Stimulated activated CD8-positive, alpha-beta memory T cell treated with anti-CD3 and anti-CD28 coated beads, Interleukin-7, amount 100 ng/mL, for 1 hour (primary cell): ENCODE measurements at places on chromosomes 13 and 19.
A peak's percentile ranks its signal among the peaks of the same experiment; 100 is the strongest.

- no peak for DNase-seq
Observed at GRCh38 chr19:41928754-41929535, 696 bp upstream of the ERFL start.

DNA sequence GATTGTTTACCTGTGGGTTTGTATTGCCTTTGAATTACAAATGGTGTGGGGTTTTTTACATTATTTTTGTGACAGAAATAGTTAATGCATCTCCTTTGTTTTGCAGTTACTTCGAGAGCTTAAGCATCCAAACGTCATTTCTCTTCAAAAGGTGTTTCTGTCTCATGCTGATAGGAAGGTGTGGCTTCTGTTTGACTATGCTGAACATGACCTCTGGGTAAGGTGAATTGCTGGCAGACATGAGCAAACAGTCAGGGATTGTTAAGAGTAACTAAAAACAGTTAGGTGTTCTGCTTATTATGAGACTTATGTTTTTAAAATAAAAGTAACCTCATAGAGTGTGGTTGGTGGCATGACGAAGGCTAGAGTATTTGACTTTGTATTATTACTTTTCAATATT lies 95.0 kb downstream of the CDK8 start:
- DNase-seq: no peak

DNA sequence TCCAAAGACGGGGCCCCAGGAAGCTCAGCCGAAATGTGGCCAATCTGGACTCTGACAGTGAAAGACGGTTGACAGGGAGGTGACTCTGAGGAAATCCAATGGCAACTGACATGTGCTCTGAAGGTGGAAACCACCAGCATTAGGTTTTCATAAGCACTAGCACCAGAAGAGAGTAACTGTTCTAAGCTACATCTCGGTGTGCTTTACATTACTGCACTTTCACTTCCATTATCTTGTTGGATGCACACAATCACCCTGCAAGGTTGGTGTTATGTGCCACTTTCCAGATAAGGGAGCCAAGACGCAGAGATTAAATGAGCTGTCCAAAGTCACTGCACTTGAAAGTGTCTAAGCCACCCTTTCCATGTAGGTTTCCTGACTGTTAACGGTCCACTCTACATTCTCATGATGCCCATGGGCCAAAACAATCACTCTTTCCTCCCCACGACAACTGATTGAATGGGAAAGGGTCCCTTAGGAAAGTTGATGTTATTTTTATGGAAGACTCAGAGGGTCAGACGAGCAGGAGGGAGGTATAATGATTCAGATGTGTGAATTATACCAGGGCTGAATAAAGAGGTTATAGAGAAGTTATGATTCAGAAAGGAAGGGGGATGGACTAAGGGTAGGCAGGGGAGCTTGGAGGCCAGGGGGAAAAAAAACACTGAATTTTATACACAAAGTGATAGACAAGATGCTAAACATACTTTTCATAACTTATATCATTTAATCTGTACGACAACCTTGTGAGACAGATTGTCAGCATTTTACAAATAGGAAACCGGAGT lies 52.8 kb downstream of the RUBCNL start:
- no peak for DNase-seq

GRCh38 chr19:58364146-58364545 lies 1.6 kb upstream of the ZNF497 start:
- no peak for DNase-seq

DNA sequence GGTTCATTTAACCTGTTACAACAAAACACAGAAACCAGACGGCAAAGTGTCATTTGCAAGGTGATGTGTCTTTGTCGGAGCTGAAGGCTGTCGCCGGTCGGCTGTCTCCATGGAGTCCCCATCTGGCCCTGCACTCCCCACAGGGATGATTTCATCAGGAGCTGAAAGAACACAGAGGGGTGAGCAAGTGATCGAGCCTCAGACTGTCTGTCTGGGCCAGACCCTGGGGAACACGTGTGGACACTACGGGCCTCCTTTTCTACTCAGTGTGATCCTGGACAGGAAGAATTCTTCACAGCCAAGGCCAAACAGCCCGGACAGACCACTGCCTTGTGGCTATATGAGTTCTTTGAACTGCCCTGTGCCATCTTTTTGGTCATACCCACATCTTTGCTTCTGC lies 85.1 kb downstream of the RNASEH2B start:
- DNase-seq: no peak

DNA sequence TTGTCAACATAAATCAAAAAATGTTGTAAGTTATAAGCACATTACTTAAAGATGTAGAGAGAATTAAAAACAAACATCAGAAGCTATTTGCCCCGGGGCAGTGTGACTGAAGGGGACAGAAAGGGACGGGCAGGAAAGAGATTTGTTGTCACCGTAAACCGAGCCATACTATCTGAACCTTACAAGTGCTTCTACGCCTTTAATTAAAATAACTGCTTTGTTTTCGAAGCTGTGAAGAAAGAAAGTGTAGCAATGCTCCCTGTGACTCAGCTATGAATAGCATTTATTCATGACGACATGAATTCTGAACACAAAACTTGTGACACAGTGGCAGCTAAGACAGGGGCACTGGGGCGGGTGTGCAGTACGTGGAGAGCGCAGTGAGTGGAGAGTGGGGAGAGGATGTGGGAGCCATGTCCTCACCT lies 30.0 kb downstream of the ZNF787 start:
- DNase-seq: no peak

GRCh38 chr13:29999492-30000369 lies 149.3 kb upstream of the UBL3 start:
- no peak for DNase-seq

DNA sequence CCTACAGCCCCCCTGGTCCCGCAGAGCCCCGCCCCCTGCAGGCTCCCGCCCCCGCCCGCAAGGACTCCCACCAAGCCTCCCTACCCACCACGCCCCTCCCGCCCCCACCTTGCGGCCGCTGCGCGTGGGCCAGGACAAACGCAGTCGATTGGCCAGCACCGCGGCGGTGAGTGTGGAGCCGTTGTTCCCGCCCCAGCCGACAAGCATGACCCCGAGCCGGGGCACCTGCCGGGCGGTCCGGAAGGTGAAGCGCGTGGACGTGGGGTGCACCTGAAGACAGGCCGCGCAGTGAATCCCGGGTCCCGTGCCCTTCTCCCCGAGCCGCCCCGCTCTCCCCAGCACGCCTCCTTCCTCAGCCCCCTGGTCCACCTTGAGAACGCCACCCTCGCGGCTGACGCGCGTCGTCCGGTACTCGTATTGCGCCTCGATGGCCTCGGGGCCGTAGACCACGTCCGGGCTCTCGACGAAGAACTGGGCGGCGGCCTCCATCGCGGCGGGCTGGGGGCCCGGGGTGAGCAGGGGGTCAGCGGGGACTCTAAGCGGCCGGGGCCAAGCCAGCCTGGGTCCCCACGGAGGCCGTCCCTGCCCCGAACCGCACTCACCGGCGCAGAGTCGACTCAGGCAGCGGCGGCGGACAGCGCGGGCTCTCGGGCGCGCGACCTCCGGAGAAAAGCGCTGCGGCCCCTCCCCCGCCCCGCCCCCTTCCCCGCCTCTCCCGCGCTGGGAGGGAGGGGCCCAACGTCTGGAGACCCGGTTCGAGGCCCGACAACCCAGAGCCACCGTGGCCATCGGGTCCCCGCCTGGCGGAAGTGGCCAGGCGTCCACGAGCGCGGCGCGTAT lies at the start of gene ISYNA1:
Gene ISYNA1 (minus strand): TSS at position 643 of the 840 bp plus-strand sequence. CDS start 154 bp downstream, at position 489.
- peak; percentile 30 for DNase-seq

- DNase-seq: peak; percentile 83
Observed at GRCh38 chr19:19531951-19532805, 3.5 kb downstream of the YJEFN3 start.

DNA sequence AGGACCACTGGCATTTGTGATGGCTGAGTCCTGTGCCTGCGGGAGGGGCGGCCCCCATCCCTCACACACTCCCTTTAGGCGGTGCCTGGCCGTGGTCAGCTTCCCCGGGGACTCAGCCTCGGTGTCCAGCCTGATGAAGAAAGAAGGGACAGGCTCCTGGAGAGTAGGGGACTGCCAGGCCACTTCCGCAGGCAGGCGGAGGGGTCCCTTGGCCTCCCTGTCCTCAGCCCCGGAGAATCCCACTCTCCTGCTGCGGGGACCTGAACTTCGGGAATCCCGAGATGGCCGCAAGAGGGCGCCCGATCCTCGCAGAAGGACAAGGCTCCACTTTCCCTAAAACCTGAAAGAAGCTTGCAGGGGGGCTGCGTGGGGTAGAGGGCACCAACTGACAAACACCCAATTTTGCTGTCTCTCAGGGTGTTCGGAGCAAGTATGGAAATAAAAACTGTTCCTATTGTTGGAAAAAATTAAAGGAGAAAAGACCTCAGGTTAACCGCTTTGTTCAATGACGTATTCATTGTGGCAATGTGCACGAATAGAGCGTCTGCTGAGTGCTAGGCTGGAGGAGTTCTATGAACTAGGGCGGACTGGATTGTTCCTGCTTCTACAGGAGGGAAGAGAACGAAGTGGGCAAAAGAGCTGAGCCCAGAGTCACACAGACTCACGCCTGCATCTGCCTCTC lies 297.3 kb downstream of the ZNF536 start:
- no peak for DNase-seq

DNA sequence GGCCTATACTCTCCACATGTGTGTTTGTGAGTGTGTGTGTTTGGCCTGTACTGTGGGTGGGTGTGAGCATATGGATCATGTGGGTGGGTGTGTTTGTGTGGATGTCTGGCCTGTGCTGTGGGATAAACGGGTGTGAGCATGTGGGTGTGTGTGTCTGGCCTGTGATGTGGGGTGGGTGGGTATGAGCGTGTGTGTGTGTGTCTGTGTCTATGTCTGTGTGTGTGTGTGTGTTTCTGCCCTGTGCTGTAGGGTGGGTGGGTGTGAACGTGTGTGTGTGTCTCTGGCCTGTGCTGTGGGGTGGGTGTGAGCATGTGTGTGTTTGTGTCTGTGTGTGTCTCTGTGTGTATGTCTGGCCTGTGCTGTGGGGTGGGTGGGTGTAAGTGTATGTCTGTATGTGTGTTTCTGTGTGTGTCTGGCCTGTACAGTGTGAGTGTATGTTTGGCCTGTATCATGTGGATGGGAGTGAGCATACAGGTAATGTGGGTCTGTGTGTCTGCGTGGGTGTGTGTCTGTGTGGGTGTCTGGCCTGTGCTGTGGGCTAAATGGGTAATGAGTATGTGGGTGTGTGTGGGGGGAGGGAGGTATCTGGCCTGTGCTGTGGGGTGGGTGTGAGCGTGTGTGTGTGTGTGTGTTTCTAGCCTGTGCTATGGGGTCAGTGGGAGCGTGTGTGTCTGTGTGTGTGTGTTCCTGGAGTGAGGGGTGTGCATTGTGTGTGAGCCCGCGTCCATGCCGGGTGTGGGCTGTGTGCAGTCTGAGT lies 20.8 kb upstream of the KCTD15 start:
- no peak for DNase-seq

GRCh38 chr19:7986321-7987113 lies 18.9 kb downstream of the ELAVL1 start:
- DNase-seq: no peak

DNA sequence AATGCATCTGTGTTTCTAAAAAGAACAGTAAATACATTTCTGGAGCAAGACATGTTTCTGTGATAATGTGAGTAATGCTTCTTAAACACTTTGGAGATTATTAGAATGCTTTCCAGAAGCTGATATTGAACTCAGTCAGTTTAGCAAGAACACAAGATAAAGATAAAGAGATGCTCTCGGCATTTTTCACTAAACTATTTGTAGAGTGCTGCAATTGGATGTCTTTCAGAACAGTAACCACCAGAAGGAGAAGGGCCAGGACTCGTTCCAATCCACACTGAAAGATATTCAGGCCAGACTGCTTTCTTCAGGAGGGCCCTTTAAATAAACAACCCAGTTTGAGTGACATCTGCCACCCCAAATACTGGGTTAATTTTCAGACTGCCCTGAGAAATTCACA lies 456.0 kb downstream of the TBC1D4 start:
- no peak for DNase-seq

GRCh38 chr13:32098272-32098671 lies 66.7 kb downstream of the FRY start:
- no peak for DNase-seq

DNA sequence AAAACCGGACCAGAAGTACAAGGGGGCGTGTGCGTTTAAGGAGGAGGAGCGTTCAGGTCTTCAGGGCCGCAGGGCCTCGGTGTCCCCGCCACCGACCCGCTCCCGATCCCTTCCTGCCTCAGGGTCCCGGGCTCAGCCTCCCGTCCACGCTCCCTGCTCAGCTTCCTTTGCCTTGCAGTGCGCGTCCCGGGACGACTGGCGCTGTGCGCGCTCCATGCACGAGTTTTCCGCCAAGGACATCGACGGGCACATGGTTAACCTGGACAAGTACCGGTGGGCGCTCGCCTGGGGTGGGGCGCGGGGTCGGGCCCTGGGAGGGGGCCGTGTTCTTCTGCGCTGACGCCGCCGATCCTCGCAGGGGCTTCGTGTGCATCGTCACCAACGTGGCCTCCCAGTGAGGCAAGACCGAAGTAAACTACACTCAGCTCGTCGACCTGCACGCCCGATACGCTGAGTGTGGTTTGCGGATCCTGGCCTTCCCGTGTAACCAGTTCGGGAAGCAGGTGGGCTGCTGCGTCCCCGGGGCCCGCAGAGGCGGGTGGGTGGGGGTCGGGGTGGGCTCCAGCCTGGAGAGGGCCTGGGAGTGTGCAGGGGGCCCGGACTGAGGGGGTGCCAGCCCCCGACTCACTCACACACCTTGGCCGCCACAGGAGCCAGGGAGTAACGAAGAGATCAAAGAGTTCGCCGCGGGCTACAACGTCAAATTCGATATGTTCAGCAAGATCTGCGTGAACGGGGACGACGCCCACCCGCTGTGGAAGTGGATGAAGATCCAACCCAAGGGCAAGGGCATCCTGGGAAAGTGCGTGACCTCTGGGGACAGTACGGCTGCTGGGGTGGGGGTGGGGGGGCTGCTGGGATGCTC lies 1.4 kb downstream of the GPX4 start:
- no peak for DNase-seq
